Stimulated activated CD8-positive, alpha-beta memory T cell treated with anti-CD3 and anti-CD28 coated beads, Interleukin-15, amount 100 ng/mL, for 48 hours (primary cell): ENCODE measurements at places on chromosomes 4 and X.
A peak's percentile ranks its signal among the peaks of the same experiment; 100 is the strongest.

- DNase-seq = no peak
Measured at GRCh38 chrX:134676436-134676835, 18.2 kb upstream of the PLAC1 start.

DNA sequence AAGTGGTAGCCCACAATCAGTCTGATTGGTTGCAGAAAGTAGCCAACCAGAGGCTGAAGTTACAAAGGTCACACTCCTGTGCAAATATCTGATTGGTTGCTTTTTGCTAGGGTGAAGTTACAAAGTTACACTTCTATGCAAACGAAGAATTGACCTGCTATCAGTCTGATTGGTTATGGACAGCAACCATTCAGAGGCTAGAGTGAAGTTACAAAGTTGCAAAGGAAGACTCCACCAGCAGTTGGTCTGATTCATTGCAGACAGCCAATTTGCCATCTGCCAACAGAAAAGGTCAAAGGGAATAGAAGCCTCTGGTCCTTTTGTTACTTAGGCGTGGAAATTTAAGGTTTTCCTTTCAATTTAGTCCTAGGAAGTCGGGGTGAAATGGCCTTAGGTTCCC, 377.7 kb downstream of the PRDM5 start:
- no peak for DNase-seq

DNA sequence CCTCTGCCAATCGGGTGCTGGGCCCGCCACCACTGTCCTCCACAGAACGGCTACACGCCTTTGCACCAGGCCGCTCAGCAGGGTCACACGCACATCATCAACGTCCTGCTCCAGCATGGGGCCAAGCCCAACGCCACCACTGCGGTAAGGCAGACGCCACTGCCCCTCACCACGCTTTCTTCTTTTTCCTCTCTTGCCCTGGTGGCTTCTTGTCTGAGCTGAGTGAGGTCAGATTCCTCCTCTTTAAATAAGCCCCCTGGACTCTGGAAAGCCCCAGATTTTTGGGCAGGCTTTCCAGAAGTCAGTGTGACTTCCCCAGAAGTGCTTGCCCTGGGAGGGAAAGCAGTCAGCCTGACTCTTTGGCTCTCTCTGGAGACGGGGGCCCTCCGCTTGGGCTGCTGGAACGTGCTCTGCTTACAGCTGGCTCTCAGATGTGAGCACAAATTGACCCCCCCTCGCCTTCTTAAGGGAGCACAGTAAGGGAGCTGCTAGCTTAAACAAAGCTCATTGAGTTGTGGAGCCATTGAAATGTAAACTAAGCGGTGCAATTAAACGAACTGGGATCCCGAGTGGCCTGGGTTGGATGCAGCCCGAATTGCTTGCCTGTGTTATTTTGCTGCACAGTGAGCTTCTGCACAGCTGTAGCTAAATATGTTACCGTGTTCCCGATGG, 243.1 kb downstream of the ANK2 start:
- no peak for DNase-seq

DNA sequence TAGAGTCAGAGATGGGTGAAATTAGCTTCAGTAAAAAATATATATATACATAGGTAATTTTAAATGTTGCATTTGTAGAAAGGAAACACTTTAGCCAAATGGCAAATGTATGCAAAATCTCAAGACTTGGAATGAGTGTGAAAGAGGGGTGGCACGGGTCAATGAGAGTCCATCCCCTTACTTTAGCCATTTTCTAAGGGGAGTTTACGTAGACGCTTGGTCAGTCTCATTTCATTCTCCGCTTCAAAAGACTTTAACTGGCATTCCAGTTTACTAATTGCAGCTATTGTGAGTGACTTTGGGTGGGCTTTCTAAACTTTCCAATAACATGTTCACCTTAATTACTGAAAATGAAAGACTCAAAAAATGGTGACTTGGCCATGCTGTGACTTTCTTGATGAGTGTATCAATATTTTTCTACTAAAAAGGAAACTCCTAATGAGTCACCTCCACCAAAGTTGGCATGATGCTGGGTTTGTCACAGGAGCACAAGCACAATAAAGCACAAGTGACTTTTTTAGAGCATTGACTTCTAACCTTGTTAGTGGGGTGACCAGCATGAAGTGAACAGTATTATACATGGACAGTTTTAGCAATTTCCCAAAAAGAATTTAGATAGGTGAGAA, 356.0 kb upstream of the RASGEF1B start:
- peak; percentile 12 for DNase-seq

GRCh38 chrX:71650333-71650969, 16.9 kb upstream of the LOC101059915 start:
- DNase-seq = no peak

DNA sequence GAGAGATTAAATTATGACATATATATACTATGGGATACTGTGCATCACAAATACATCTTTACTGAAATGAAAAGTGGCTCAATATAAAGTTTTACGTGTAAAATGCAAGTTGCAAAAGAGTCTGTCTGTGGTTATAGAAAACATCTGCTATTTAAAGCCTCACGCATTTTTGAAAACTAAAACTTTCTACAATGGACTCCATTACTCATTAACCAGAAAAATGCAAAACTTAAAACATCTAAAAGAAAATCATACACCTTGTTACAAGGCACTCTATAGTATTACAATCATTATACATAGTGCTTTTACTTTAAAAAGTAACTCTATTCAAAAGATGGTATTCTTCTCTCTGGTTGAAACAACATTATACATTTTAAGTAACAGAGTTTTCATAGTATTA, 755.6 kb downstream of the DMD start:
- DNase-seq = no peak

- no peak for DNase-seq
Measured at GRCh38 chr4:6390356-6390755, 82.1 kb downstream of the PPP2R2C start.
